Neural crest cell (in vitro differentiated cells): ENCODE measurements at places on chromosomes 2 and 18. TPM values are rescaled to one million over a fixed set of nuclear protein-coding genes. Genes with fewer than 3 reads are reported as not detected.

DNA sequence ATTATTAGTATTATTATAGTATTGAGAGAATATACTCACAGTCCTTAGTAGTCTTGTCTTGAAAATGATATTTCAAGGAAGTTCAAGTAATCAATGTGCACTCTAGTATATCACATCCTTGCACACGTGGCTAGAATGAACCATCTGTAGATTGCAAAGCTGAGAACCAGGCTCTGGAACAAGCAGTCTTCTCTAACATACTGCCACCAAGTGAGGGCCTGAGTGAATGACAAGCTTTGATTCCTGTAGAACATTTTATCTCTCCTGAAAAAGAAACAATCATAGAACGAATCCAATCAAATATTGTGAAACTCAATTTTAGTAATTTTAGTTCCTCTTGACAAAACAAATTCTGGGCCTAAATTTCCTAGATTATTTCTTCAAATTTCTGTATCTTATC lies 55.3 kb upstream of the SULT1C3 start:
- DNase-seq, result no peak

DNA sequence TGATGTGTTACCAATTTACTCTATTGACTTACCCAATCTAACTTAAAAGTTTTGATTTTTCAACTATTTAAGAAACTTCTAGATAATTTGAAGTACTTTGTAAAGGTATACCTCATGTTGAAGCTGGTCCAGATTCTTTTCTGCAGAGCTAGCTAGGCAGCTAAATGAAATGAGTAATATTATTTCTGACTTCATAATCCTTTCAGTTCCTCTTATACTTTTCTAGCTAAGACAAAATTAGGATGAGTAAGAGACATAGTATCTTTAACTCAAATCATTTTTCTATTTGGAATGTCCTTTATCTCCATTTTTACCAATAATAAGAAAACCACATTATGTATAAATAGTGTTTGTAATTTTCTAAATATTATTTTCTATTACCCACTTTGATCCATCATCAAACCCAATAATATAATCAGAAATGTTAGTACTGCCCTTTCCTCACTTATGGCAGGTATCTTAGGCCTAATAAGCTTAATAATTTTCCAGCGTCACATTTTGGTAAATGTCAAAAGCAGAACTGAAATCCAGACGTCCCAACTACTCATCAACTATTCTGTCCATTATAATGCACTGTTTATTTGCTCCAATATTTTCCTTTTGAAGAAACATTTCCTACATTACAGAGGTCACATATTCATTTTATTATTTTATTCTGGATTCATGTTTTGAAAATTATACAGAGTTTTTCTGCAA lies 456.6 kb downstream of the THSD7B start:
- DNase-seq, result no peak

GRCh38 chr18:68275616-68276015 lies 439.3 kb downstream of the TMX3 start:
- no peak for DNase-seq

DNA sequence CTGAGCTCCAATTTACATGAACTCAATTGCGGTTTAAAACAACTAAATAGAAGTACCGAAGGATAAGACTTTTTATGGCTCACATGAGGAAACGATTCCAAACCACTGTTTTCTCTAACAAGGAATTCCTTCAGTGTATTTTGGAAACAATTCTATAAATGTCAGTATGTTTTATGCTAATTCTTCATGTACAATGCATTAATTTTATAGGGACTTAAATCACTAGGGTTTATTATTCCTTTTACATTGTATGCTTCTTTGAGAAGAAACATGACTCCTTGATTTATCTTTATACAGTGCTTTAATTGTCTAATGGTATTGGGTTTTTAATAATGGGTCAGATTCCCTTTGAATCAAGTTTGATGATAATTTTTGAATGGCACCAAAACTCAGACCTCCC lies 566.8 kb downstream of the EPHA4 start:
- no peak for DNase-seq

GRCh38 chr2:43885132-43885632 lies 46.4 kb downstream of the ABCG8 start:
- no peak for DNase-seq

- DNase-seq, result no peak
Observed at GRCh38 chr2:118459426-118459825, 371.2 kb downstream of the INSIG2 start.

- no peak for DNase-seq
Observed at GRCh38 chr2:150532020-150532419, 44.6 kb upstream of the RND3 start.

- no peak for DNase-seq
Observed at GRCh38 chr2:157540102-157540501, 88.6 kb downstream of the ACVR1C start.

GRCh38 chr18:45166836-45167551 lies 448.3 kb upstream of the SLC14A2 start:
- DNase-seq, result no peak

- no peak for DNase-seq
Observed at GRCh38 chr18:27704736-27705361, 472.1 kb downstream of the CDH2 start.

DNA sequence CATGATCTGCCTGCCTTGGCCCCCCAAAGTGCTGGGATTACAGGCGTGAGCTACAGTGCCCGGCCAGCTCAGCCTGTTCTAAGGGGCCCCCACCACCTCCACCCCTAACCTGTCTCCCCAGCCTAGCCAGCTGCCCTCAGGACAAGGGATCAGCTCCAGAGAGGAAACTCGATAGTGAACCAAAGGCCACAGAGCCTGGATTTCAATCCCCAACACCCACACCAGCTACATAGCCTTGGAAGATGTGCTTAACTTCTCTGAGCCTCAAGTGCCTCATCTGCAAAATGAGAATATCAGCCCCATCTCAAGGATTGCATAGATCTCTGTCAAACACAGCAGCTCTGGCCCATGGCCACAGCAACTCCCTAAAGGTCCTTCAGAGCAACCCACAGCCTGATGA lies 32.0 kb downstream of the BIN1 start:
- DNase-seq, result no peak

GRCh38 chr18:36308711-36309435 lies 11.4 kb downstream of the FHOD3 start:
- no peak for DNase-seq

GRCh38 chr2:149394864-149395263 lies 64.5 kb downstream of the LYPD6 start:
- no peak for DNase-seq

DNA sequence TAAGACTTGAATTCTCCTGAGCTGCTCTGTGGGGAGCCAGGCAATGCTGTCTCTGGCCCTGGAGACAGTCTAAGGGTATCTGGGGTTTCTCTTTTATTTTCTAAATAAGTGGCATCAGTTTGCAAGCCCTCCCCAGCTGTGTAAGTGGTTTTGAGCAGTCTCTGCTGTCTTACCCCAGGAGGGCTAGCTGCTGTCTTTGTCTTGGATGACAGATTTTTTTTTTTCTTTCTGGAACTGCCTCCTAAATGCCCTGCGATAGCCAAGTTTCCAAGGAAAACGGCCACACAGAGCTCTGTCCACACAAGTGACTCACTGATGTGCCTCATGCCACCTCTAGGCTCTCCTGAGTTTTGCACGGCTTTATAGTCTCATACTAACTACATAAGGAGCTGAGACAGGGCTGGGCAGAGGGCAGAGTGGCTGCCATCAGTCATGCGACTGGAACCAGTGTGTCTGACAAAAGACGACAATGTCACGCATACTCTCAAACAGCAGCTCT lies 37.2 kb upstream of the THOC1 start:
- no peak for DNase-seq

DNA sequence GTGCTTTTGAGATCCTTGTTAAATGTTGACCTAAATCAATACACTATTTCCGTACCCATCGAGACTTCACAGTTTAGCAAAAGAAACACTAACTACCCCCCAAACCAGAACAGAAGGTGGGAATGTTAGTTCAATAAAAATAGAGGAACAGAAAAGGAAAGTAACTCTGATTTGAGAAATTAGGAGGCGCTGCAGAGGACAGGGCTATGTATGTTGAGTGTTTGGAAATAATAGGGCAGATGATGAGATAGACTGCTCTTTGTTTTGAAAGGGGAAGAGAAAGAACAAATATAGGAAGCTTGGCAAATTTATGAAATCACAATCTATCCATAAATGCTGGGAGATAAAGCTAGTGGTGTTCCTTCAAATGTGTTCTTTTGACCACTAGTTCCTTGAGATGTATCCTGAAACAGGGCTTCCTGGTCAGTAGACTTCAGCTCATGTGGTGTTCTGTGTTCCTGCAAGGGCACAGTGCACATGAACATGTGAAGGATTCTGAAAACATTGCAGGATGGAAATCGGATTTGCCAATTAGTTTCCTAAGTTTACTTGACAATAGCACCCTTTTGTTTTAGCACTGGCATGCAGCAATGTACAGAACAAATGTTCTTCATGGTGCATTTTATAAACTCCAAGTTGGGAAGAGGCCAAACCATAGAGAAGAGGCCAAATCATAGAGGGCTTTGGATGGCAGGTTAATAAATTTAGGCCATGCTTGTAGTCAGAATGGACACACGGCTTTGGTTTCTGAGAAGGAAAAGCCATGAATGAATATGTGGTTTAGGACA lies 39.8 kb downstream of the RHBDD1 start:
- DNase-seq, result no peak

- DNase-seq, result no peak
Observed at GRCh38 chr2:219021591-219021990, 19.7 kb downstream of the CFAP65 start.

- DNase-seq, result no peak
Observed at GRCh38 chr18:48492880-48493279, 46.0 kb upstream of the CTIF start.

DNA sequence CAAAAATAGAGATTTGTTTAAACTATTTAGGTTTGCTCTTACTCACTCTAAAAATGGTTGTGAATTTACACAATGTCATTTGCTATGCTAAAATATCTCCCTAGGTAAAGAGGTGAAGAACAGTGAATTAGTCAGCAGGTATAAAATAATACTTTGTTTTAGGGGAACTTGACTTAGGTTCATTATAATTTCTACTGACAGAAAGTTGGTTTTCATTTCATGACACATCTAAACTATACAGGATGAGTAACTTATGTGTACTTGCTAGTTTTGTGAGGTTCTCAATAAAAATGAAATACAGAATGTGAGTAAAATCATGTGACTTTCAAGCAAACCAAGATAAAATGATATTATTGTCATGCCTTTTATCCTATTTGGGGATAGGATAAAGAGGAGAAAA lies 66.0 kb downstream of the DIS3L2 start:
- DNase-seq, result no peak

DNA sequence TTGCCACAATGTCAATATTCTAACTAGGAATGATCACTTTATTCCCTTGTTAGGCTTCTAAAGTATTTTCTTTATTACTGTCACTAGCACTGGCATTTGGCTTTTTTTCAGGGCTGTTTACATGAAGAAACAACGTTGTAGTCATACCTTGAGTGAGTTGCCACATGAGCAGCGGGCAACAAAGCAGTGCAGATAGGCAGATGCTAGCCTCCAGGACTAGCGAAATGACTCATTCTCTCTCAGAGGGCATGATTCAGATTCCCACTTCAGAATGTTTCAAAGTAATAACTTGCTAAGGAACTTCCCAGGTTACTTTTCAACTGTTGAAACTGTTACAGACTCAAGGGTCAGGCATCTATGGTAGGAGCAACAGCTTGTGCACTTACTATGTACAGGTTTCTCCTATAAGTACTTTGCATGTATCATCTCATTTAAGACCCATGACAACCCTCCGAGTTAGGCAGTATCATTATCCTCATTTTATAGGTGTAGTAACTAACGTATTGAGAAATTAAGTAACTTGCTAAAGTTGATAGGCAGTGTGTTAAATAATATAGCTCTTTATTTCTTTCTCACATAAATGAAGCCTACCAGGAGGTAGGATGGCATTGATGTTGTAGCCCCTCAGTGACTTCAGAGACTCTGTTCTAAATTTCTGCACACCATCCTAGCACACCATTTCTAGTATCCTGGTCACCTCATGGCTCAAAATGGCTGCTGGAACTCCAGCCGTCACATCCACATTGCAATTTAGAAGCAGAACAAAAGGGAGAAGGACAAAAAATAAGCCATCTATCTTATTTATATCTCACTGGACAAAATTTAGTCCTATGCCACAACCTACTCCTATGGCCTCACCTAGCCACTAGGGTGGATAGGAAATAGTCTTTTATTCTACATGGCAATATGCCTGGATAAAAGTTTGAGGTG lies 83.3 kb downstream of the ICOS start:
- DNase-seq, result no peak

DNA sequence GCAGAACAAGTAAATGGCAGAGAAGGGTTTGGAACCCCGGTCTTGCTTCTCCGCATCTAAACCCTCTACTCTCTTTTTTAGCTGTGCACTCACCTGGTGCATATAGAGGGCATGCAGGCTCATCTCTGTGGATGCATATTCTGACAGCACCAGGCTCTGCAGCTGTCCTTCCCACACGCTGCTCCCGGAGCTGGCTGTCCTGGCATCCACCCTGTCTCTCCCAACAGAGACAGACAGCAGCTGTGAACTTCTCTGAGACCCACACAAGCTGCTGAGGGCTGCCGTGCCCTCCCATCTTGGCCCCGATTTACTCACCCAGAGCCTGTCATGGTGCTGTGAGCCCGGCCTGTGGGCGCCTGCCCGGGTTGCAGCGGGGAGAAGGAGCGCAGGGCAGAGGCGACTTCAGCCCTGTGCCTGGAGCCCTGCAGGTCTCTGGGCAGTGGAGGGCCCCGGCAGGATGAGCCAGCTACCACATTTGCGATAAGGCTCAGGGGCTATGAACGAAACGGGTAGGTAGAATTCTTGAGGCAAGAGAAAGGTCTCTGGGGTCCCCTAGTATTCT lies 3.3 kb upstream of the ABCB6 start:
- DNase-seq, result no peak

DNA sequence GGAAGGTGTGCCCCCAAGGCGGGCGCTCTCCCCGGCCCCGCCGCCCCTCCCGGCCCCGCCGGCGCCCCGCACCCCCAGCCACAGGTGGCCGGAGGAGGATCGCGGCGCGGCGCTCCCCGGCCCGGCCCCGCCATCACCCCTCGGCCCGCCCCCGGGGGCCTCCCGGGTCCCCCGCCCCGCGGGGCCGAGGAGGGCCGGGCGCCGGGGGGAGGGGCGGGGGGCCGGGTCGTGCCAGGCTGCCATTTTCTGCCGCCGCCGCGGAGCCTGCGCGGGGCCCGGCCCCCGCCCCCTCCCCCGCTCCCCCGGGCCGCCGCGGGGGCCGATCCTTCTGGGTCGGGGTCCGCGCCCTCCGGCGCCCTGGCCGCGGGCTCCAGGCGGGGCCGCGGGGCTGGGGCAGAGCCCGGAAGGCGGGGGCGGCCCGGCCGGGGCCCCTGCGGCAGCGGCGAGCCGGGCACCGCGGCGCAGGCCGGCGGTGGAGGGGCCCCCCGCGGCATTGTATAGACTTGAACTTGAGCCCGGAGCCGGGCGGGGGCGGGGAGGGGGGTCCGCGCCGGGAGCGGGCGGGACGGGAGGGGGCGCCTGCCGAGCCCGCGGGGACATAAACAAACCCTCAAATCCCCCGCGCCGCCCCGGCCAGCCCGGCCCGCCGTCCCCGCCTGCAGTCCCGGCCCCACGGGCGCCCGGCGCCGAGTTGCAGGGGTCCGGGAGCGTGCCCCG lies 556 bp downstream of the DNMT3A start:
- DNase-seq, result no peak

- DNase-seq, result no peak
Observed at GRCh38 chr18:57910134-57910533, 107.0 kb upstream of the ATP8B1 start.

Gene FAM237A
- total RNA-seq, result not detected in 2 replicates

Gene FEV
- not detected in 2 replicates for total RNA-seq

Gene C2orf80
- 0.73 and 1.0 TPM in 2 replicates for total RNA-seq

Gene ACTR1B
- total RNA-seq, result 62.6 and 63.4 TPM in 2 replicates

Gene CIDEA
- total RNA-seq, result not detected in 2 replicates

Gene HOXD8
- total RNA-seq, result not detected in 2 replicates

Gene MRPL44
- total RNA-seq, result 33.4 and 36.6 TPM in 2 replicates

Gene KCNJ13
- not detected in 2 replicates for total RNA-seq

Gene DAPL1
- total RNA-seq, result not detected in 2 replicates

Gene SAG
- not detected in 2 replicates for total RNA-seq
